ENCODE measurements at places on chromosomes 12 and 14.

DNA sequence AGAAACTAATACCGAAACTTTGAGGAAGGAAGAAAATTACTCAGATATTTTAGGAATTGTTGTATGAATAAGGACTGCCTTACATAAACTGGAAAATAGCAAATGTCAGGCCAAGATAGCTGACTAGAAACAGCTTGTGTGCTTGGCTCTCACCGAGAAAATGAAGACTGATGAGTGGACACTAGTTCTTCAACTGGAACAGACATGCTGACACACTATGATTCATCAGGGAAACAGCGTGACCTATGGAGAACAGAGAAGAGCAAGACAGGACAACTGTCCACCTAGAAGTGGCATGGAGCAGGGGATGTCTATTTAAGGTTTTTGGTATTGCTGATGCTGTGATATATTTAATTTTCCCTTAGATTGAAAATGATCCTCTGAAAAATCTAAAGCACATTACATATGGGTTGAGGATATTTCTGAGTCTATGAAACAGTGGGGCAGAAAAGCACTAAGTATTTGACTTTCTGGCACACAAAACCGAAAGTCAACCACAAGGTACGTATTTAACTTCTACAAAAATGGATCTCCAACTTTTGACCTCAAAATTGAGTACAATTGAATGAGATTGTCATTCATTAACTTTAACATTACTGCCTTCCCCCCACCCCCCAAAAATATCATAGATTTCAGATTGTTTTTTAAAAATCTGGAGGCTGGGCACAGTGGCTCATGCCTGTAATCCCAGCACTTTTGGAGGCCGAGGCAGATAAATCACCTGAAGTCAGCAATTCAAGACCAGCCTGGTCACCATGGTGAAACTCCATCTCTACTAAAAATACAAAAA is 863.2 kb downstream of the LRFN5 start:
- DNase-seq: no peak

DNA sequence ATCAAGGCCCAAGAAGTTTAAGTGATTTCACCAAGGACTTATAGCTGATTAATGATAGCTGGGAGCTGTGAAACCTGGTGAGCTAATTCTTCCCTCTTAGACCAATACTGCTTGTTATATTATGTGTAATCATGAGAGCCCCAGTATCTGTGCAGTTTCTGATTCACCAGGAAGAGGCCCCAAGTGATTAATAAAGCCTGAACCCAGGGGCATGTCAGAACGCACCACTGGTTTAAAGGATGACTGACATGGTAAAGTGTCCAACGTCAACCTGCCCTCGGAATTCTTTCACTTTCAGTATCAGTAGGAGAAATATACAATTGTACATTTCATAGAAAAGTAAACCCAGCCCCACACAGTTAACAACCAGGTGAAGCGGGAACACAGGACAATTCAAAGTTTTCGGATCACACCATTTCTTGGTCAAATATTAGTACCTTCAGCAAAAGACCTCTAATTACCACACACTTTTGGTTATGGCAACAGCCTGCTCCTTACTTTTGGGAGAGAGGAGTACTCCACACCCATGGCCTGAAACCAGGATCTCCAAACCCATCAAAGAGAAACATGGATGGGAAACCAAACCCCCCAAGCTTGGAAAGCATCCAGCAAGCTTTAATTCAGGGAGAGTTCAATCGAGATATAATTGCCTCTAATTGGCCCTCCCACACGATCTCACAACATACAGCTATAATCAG is 28.5 kb downstream of the TMCC3 start:
- DNase-seq: no peak

- no peak for DNase-seq
These were observed 59.9 kb downstream of the VCPKMT start for GRCh38 chr14:50056435-50056834.

GRCh38 chr14:54104601-54105145 is 148.0 kb upstream of the BMP4 start:
- DNase-seq: no peak

DNA sequence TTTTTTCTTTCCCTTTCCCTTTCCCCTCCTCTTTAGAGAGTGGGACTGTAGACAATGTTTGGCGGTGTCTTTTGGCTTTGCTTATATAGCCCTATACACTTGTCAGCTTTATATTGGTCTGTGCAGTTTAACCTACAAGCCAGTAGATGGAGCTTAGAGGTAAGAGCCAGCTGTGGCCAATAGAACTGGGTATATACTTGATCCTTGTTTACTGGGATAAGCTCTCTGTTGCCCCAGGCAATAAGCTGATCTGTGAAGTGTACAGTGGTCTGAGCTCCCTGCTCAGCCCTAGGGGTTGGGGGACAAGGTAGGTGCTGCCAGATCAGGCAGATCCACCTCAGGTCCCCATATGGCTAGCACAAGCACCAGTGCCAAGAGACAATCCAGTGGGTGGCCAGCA is 434.1 kb downstream of the NOVA1 start:
- DNase-seq: no peak

- DNase-seq: no peak
These were observed 440 bp upstream of the ISM2 start for GRCh38 chr14:77498984-77499527.

- DNase-seq: no peak
These were observed 1.8 kb upstream of the ZBTB39 start for GRCh38 chr12:57008178-57008577.

GRCh38 chr12:62604373-62604772 is 137.7 kb downstream of the MON2 start:
- no peak for DNase-seq

DNA sequence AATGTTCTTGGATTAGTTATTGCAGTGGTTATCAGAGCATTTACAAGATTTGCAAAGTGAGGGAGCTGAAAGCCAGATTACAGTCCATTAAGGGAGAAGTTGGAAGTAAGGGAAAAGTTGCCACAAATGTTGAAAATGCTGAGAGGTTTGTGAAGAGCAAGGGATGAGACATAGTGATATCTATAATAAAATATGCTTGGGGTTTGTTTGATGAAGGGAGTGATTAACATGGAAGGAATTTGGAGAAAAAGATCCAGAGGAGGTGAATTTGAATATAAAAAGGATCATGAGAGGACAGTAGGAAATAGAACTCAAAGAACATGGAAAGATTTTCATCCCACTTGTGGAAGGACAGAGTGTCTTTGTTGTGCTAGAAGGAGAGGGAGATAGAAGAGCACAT is 19.3 kb upstream of the CCER1 start:
- no peak for DNase-seq

Data from tibial artery (tissue), 4 donors.